ENCODE measurements at places on chromosomes 3 and 15.

DNA sequence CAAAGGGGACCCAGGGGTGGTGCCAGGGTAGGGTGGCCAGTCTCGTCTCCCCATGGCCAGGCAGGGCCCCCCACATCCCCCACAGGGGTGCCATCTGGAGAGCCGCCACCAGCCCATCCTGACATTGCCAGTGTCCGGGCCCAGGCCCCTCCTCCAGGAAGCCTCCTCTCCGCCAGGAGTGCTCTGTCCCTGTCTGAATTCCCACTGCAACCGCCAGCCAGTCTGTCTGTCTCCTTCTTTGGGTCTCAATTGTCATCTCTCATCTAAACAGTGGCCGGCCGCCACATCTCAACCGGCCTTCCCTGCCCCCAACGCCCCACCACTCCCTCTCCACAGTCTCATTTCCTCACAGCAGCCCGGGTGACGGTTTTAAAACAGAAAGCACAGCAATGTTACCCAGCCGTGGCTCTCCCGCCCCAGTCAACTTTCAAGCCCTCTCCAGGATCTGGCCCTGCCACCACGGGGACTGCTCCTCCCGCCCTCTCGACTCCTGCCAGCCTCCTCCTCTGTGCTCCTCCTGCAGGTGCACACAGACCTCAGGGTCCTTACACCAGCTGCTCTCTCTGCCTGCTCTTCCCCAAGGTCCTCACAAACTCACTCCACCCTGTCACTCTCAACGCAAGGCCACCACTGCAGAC lies 57.0 kb downstream of the IQSEC1 start:
- no peak for DNase-seq

GRCh38 chr15:79357566-79357965 lies 46.7 kb downstream of the TMED3 start:
- no peak for DNase-seq

GRCh38 chr3:46846624-46847542 lies 16.4 kb downstream of the MYL3 start:
- no peak for DNase-seq

DNA sequence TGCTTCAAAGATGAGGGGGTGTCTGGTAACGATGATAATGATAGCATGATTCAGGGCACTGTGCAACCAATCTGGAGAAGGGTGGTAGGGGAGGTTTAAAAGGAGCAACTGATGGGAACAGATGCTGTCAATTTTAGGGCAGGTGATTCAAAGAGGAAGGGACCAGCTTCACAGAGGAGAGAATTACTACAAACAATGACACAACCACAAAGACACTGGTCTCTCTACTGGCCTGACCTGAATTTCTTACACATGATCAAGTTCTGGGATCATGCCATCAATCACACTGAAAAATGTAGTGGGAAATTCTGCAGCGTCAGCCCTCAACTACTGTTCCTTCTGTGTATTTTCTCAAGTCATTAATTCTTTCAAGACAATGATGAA lies 2.6 kb upstream of the CDV3 start:
- DNase-seq, result no peak

- no peak for DNase-seq
These were observed 34.8 kb upstream of the RPL32 start for GRCh38 chr3:12875857-12876836.

GRCh38 chr3:188003188-188004171 lies 150.5 kb upstream of the LPP start:
- DNase-seq, result no peak

DNA sequence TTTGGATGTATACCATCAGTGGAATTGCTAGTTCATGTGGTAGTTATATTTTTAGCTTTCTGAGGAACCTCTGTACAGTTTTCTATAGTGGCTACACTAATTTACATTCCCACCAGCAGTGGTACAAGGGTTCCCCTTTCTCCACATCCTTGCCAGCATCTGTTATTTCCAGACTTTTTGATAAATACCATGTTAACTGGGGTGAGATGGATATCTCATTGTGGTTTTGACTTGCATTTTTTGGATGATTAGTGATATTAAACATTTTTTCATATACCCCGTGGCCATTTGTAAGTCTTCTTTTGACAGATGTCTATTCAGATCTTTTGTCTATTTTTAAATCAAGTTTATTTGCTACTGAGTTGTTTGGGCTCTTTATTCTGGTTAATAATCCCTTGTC lies 455.6 kb upstream of the RARB start:
- no peak for DNase-seq
